Stimulated activated CD8-positive, alpha-beta memory T cell treated with anti-CD3 and anti-CD28 coated beads, Interleukin-4, amount 100 ng/mL, for 48 hours (primary cell): ENCODE measurements at places on chromosomes 7 and 10.

DNA sequence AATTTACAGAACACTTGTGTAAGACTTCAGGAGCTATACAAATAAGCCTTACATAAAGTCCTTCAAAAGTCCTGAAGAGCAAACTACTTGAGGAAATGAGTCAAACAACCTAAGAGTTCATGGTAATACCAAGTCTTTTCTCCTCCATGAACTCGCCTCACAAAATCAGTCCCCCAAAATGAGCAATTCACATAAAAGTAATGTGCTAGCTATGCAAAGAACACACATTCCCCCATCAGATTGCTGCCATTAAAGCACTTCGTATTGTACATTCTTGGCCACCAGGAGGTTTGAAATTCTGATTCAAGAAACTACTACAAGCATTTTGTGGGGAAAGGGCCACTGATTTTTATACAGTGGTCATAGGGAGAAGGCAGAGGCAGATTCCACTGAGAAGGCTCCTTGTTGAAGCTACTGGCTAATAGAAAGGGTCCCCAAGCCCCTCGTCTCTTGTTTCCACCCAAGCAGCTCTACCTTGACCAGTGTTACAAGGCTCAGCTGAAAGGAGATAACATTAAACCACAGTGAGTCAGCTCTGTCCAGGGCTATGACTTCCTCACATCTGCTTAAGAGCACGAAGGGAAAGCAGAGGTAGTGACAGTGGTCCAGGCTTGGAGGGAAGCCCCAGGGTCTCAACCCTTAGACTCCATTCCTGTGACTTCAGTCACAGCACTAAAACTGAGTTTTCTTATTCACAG lies 115.2 kb upstream of the CDK1 start:
- no peak for DNase-seq

DNA sequence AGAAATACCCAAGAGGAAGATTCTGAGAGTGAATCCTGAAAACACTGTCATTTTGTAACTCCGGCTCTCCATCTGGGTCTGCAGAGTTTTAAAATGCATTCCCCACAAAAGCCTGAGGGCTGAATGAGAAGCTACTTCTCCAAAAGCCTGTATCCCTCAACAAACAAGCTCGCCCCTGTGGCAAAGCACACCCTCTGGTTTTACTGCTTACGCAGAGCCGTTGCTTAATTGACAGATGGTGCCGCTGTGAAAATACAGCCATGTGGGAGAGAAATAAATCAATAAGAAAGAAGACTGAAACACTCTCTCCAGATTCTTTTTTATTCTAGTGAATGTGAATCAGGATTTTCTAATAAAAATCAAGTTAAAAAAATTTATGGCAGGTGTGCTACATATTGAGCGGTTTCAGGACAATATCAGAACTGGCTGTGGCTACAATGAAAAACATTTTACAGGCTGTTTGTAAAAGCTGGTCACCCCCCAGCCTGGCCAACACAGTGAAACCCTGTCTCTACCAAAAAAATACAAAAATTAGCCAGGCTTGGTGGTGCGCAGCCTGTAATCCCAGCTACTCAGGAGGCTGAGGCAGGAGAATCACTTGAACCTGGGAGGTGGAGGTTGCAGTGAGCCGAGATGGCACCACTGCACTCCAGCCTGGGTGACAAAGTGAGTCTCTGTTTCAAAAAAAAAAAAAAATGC lies 32.5 kb downstream of the C7orf33 start:
- no peak for DNase-seq

DNA sequence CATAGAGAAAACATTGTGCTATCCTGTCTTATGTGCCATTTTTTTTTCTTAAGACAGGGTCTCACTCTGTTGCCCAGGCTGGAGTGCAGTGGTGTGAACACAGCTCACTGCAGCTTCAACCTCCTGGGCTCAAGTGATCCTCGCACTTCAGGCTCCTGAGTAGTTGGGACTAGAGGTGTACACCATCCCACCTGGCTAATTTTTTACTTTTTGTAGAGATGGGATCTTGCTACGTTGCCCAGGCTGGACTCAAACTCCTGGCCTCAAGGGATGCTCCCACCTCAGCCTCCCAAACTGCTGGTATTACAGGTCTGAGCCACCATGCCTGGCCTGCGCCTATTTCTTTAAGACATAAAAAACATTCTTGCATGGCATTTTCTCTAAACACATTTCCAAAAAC lies 20.6 kb downstream of the LYZL1 start:
- no peak for DNase-seq

GRCh38 chr10:75525067-75525466 lies 93.6 kb downstream of the LRMDA start:
- no peak for DNase-seq

DNA sequence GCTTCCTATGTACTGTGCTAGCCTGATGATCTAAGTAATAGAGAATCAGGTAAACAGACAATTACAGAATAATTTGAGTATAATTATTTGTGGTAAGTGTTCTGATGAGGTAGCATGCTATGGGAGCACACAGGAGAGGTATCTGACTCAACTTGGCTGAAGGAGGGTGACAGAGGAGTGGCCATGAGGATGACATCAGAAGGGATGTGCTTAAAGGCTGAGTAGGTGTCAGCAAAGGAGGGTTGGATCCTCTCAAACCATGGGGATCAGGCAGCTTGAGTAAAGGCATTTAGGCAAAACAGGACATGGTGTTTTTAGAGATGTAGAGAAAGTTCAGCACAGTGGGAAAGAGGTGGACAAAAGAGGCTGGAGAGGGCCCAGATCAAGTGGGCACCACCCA lies 29.0 kb downstream of the KLHDC10 start:
- DNase-seq: no peak

GRCh38 chr7:73515178-73515577 lies 6.9 kb downstream of the BAZ1B start:
- no peak for DNase-seq

GRCh38 chr7:120421151-120421651 lies 148.2 kb downstream of the KCND2 start:
- no peak for DNase-seq

GRCh38 chr7:131061158-131061557 lies 266.5 kb upstream of the MKLN1 start:
- DNase-seq: no peak

DNA sequence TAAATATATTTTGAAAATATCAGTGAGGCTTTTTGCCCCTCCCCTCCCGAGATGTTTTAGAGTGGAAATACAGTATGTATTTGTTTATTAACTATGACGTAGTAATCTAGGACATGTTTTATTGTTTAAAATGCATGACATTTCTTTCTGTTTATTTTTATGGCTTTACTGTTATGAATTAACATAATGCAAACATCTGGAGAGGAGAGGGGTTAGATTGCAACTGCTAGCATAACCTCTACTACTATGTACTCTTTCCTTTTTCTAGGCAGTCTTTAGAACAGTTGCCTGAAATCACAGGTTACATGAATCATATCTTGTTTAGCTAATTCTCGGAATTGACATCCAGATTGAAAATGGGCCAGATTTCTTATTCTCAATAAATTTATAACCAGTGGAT lies 7.4 kb downstream of the BTAF1 start:
- DNase-seq: no peak

DNA sequence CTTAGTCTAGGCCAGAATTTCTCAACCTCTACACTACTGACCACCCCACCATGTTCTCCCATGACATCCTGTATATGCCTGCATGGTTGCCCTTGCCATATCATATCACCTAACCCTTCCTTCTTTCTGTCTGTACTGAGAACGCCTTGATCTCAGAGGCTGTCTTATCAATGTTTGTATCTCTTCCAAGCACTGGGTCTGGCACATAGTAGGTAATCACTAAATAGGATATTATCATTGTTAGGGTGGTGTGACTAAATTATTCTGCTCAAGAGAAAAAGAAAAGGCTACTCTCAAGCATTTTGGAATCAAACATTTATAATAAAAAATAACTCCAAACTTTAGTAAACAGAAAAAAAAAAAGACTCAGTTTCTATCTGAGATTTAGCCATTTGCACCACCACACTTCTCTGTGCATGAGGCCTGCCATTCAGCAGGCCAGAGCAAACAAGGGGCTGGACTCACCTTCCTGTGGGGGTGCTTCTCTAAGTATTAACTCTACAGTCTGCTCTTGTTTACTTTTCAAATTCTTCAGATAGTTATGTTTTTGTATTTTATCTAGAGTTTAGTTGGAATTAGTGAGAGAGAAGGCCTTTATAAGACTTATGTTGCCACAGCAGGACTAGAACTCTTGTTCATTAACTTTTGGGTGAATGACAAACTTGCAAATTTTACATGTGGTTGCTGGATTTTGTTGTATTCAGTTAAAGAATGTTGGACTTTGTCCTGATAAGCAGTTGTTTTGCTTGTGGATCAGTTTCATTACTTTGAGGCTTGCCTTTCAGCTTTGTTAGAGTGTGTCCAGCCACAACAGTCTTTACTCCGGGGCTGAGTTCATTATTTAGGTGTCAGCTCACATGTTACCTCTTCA lies 5.4 kb downstream of the AGBL3 start:
- DNase-seq: no peak

DNA sequence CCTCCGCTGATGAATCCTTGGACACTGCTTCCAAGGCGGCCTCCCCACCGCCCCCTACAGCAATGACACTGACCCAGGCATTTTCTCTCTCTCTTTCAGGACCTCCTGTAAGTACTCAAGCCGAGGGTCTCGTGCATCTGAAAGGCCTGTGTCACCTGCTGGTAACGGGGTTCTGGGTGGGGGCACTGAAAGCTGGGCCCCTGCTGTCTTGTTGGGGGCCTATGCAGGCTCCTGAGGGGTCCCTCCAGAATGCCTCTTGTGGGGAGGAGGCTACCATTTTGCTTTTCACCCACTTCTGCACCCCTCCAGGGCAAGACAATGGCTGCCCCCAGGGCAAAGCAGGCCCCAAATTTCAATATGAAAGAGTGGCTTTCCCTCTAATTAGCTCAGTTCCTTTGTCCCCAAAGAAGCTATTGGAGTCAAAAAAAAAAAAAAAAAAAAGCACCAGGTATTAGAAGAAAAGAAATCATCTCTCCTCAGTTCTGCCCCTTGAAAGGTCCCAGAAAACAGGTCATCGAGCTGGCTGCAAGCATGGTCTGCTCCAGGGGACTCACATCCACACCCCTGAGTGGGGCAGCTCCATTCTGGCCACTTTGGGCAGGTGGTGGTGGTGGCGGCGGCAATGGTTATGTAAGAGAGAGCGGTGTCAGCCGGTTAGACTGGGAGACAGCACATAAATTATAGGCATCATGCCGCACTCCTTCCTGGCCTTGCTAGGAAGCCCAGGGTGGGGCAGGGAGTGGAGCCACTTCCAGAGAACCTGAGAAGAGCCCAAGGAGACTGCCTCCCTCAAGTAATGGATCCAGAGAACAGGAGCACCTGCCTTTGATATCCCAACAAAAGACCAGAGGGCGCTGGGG lies 66.2 kb downstream of the COL13A1 start:
- no peak for DNase-seq

DNA sequence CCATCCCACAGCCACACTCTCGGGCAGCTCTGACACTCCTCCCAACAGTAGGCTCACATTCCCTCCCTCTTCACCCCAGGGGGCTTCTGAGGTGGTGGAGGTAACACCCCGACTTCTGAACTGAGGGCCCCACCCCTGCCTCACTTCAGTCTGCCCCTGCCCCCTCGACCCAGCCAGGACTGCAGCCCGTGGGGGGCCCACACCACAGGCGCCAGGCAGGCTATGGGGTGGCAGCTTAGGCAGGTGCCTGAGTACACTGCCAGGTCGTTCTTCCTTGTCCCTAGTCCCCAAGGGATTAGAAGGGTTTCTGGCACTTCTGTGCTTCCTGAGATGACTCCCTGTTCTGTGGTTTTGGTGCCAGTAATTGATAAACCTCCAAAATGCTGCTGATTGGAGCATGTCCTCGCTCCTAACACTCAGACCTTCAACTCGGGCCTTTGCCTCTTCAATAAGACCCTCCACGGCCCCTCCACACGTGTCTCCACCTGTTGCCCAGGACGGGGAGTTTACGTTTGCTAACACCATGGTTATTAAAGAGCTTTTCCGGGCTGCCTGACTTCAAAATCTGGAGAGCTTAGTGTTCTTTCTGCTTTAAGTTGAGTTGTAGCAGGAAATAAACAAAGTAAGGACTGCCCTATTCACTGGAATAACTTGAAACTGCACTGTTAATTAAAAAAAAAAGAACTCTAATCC lies 23.8 kb upstream of the LARP4B start:
- no peak for DNase-seq

- no peak for DNase-seq
These were observed 28.3 kb upstream of the CASD1 start for GRCh38 chr7:94481279-94481678.

DNA sequence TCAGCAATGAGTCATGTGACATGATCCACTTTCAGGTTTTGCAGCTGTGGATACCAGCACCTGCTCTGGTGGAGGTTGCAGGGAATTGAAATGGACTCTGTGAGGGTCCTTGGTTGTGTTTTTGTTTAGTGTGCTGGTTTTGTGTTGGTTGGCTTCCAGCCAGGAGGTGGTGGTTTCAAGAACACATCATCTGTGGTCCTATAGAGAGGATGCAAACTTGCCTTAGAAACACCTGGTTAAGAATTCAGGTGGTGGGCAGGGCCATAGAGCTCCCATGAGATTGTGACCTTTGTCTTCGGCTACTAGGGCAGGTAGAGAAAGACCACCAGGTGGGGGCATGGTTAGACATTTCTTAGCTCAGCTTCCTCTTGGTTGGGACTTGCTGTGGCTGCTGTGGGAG lies 59.2 kb upstream of the CYP2C9 start:
- no peak for DNase-seq

GRCh38 chr7:34224281-34224680 lies 318.9 kb downstream of the BMPER start:
- DNase-seq: no peak

- no peak for DNase-seq
These were observed 1367.1 kb downstream of the XPNPEP1 start for GRCh38 chr10:108556186-108556585.

GRCh38 chr10:72087969-72088888 lies at the start of gene SPOCK2:
Gene SPOCK2 (minus strand): TSS chr10:72088551. CDS start chr10:72088328, 223 bp downstream.
- DNase-seq: peak; percentile 74

GRCh38 chr7:158684329-158684728 lies 20.3 kb downstream of the NCAPG2 start:
- DNase-seq: no peak

GRCh38 chr7:68224041-68224741 lies 1227.6 kb downstream of the TYW1 start:
- DNase-seq: no peak

GRCh38 chr10:17406036-17406834 lies 48.2 kb downstream of the ST8SIA6 start:
- no peak for DNase-seq

DNA sequence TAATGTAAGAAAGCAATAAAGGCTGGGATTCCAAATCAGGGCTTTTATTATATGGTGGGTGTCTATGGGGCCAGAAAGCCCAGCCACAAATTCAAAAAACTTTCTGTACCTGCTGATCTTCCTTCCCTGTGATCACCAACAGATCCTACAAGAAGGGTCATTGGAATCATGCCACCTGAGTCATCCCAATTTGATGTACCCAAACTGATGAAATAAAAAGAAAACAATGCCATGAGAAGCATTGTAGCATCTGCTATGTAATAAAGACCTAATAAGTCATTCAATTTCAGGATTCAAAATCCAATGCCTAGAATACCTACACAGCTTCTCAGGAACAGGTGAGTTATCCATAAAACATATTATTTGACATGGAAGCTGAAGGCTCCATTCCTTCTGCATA lies 228.8 kb downstream of the DKK1 start:
- DNase-seq: no peak
